Urinary bladder (tissue), 4 donors: ENCODE measurements at places on chromosomes 7 and 10.

- DNase-seq, result no peak
Observed at GRCh38 chr7:157006205-157006747, 4.2 kb downstream of the MNX1 start.

- DNase-seq, result no peak
Observed at GRCh38 chr7:96285579-96285978, 36.3 kb downstream of the SLC25A13 start.

DNA sequence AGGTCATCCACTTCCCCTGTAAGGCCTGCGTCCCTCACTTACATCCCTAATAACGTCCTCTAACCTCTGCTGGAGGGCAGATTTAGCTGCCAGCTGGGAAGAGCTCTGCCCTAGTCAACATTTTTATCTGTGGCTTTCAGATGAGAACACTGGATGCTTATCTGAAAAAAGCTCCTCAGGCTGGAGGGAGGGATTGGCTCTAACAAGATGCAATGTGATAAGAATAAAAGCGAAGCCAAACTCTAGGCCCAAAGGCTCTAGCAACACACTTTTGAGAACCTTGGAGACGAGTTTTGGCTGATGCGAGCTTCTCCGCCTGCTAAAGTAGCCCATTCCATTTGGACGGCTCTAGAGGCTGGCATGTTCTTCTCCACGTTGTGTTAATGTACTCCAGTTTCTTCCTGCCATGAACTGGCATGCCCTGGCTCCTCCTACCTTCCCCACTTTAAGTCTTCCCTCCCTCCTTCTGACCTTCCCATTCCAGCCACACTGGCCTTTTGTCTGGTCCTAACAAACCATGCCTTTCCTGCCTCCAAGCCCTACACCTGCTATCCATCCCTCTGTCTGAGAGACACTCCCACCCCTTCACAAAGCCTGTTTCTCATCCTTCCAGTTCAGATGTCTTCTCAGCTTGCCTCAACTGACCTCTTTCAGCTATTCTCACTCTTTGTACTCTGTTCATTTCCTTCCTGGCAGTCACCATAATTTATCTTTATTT is 62.5 kb upstream of the ATRNL1 start:
- DNase-seq, result no peak

DNA sequence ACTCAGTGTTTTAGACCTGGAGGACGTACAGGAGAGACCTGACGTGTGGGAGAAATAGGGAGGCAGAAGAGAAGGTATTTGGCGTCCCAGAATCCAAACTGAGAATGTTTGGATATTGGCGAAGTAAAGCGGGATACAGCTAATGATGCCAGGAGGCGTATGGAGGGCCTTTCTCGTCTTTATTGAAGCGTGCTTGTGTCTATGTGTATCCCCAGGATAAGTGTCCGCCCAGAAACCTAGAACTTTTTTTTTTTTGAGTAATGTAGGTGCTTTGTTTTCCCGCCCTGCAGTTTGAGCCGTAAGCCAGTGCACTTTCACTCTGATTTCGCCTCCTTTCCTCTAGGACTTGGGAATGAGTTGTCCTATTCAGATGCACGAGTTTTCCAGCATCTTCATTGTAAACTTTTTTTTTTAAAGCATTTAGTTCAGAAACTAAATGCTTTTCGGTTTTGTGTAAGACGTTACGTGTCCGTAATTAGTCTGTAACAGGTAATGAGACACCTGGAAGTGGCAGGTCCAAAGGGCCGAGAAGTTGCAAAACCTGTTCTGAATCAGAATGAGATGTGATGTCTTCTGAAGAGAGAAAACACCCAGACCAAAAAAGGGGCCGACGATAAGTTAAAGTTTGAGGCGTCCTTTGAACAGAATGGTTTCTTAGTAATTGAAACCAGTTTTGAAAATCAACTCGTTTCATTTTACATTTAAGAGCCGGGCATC is 746 bp downstream of the ARL5B start:
- no peak for DNase-seq
